ENCODE measurements at places on chromosomes 16 and 17.

DNA sequence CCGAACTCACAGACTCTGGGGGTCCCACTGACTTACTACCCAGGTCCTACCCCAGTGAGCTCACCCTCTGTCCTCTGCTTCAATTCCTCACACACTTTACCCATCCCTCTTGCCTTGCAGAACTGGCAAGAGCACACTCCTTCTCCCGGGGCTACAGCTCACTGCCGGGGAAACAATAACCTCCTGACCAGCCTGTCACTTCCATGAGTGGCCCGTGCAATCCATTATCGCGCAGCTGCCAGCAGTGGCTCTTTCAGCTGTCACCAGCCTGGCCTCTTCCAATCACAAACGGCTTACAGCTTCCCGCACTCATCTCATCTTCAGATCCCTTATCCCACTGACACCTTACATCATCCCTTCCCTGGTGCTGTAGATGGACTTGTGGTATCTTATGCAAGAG is 79.5 kb downstream of the CPPED1 start:
- DNase-seq: no peak

GRCh38 chr17:14762736-14763479 is 462.0 kb downstream of the HS3ST3B1 start:
- no peak for DNase-seq

- no peak for DNase-seq
These were observed 19.4 kb downstream of the PRDM7 start for GRCh38 chr16:90057738-90058173.

- no peak for DNase-seq
These were observed 45.9 kb downstream of the HS3ST3B1 start for GRCh38 chr17:14346801-14347200.

GRCh38 chr16:11557801-11558200 is 28.9 kb downstream of the LITAF start:
- DNase-seq: no peak

DNA sequence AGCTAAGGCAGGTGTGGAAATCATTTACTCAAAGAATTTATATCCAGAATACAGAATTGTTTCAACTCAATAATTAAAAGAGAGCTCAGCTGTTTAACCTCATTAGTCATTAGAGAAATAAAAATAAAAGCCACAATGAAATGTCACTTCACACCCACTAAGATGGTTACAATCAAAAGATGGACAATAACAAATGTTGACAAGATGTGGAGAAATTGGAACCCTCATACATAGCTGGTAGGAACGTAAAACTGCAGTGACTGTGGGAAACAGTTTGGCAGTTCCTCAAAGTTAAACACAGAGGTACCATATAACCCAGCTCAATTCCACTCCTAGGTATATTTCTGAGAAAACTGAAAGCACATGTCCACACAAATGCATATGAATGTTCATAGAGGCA is 49.8 kb downstream of the NDEL1 start:
- DNase-seq: no peak

- no peak for DNase-seq
These were observed 123.9 kb downstream of the RPTOR start for GRCh38 chr17:80668375-80669148.

DNA sequence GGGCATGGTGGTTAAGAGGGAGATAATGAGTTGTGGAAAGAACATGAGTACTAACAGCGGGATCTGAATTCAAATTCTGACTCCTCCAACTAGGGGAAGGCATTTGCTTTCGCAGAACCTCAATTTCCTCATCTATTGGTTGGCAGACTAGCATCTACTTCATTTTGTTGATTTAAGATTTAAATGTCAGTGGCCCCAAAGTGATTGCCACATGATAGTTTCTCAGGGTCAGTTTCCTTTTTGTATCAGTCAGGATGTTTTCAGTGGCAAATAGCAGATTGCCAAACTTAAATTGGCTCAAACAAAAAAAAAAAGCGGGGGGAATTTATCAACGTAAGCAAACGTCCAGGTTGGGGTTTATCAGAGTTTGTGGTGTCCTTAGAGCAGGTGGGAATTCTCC is 25.1 kb upstream of the NOS2 start:
- DNase-seq: no peak

DNA sequence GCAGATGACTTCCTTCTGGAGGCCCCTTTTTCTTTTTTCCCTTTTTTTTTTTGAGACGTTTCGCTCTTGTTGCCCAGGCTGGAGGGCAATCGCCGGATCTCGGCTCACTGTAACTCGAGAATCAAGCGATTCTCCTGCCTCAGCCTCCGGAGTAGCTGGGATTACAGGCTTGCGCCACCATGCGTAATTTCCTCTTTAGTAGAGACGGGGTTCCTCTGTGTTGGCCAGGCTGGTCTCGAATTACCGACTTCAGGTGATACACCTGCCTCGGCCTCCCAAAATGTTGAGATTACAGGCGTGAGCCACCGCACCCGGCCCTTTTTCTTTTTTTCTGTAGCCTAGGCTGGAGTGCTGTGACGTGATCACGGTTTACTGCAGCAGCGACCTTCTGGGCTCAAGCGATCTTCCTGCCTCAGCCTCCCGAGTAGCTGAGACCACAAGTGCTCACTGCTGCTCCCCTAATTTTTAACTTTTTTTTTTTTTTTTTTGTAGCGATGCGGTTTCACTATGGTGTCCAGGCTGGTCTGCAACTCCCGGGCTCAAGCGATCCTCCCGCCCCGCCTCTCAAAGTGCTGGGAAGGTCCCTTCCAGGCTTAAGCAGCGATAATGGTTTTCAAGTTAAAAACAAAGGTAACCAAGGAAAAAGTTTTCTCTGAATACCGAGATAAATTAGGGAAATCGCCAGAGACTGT is 956 bp upstream of the IST1 start:
- DNase-seq: peak; percentile 38

DNA sequence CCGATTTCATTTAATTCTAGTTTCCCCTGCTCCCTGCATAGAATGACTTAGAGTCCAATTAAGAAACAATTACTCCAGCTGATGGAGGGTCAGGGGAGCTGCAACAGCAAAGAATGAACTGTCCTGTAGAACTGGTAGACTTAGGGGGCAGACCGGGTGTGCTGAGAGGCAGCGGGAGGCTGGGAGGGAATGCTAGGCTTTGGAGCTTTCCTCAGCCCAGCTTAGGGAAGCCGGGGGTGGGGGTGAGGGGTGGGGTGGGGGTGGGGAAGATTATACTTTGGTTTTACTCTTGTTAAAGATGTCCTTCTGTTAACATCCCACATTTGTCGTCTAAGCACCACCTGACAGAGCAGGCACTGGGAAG is 458.6 kb upstream of the ASIC2 start:
- DNase-seq: no peak

DNA sequence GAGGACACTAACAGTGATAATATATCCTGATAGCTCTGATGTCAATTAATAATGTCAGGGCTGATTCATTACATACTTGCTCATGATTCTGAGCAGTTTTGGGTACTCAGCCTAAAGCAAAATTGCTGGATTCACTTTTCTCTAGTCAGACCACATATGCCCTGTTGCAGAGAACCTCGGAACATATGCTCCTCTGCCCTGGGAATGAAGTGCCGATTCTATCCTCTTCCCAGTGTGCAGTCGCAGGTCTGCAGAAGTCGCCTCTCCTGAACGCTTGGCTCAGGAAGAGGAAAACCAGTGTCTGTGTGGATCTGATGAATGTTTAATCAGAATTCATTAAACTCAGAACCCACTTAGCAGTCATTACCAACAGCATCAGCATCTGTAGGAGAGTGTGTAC is 34.5 kb downstream of the ABCC12 start:
- no peak for DNase-seq

DNA sequence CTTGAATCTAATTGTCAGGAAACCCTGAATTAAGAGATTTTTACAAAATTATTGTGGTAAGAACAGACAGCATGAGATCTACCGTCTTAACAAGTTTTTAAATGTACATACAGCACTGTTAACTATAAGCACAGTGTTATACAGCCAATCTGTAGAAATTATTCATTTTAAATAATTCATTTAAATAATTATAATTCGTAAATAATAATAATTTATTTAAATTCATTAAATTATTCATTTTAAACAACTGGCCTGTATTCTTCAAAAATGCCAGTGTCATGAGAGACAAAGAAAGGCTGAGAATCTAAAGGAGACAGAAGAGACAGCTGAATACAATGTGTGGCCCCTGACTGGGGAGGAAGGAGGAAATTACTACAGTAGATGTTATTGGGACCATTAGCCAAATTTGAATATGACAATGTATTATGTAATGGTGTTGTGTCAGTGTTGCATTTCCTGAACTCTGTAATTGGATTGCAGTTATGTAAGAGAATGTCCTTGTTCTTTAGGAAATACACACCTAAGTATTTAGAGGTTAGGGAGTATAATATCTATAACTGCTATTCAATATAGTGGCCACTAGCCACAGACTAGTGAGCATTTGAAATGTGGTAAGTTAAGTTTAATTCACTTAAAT is 2.3 kb downstream of the RSAD1 start:
- no peak for DNase-seq

DNA sequence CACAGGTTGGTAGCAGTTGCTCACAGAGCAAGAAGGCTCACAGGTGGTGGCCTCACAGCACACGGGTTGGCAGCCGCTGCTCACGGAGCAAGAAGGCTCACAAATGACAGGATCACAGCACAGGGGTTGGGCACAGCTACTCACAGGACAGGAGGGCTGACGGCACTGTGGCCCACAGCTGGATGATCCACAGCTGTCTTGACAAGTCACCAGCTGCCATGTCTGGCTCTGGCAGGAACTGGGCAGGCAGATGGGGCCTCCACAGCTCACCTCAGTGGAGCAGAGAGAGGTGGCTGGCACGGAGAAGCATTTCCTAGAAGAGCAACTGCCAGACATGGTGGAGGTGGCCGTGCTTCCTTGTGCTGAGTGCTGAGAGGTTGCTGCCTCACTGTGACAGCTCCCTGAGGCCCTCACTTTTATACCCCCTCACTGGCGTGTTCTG is at the start of gene KRTAP16-1:
Gene KRTAP16-1 (minus strand): TSS at position 392 of the 442 bp plus-strand sequence. CDS start 56 bp downstream, at position 336.
- DNase-seq: peak; percentile 64

GRCh38 chr16:86066811-86067210 is 167.8 kb downstream of the IRF8 start:
- no peak for DNase-seq

DNA sequence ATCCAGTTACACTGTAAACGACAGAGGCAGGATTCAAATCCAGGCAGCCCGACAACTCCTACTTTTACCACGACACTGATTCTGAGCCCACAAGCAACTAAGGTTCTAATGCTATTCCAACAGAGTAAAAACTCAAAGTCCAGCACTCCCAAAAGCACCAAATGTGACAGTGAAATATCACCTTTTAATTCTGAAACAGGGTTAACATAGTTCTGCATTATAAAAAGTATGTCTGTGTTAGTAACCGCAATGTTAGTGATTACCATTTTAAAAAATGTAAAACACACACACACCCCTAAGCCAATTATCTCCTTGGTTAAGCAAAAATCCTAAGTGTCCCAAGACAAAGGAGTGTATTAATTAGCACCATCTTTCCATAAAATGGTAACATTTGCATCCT is 19.7 kb downstream of the HELZ start:
- no peak for DNase-seq

- DNase-seq: no peak
These were observed 6.3 kb downstream of the TERF2IP start for GRCh38 chr16:75653922-75654321.

- DNase-seq: no peak
These were observed 46.3 kb downstream of the METRNL start for GRCh38 chr17:83125515-83126274.

- no peak for DNase-seq
These were observed 10.6 kb downstream of the ZFHX3 start for GRCh38 chr16:73037331-73037745.

GRCh38 chr17:73787076-73788059 is 143.1 kb upstream of the SDK2 start:
- DNase-seq: no peak

GRCh38 chr17:8436844-8437171 is 1.1 kb downstream of the NDEL1 start:
- DNase-seq: no peak

DNA sequence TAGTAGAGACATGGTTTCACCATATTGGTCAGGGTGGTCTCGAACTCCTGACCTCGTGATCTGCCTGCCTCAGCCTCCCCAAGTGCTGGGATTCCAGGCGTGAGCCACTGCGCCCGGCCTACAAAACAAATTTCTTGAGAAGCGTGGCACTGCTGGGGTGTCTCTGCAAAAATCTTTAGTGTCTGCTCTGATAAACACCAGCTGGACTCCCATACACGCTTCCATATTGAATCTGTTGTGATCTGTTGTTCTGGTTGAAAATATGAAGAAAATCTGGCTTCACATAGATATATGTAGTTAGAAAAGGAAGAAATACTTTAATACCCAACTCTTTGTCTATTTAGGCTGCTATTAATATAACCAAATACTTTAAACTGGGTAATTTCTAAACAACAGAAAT is 33.3 kb downstream of the VPS53 start:
- no peak for DNase-seq

GRCh38 chr16:12609937-12610699 is 193.6 kb downstream of the CPPED1 start:
- DNase-seq: no peak

DNA sequence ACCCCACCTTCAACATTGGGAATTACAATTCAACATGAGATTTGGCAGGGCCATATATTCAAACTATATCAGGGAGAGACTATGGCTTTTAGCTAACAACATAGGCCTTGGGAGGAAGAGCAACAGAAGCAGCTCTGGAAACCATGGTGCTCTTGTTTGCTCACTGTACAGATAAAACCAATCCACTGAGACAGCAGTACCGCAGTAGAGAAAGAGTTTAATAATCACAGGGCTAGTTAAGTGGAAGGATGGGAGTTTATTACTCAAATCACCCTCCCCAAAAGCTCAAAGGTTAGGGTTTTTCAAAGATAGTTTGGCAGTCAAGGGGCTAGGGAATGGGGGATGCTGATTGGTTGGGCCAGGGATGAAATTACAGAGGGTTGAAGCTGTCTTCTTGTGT is 52.7 kb upstream of the CRHR1 start:
- DNase-seq: no peak

DNA sequence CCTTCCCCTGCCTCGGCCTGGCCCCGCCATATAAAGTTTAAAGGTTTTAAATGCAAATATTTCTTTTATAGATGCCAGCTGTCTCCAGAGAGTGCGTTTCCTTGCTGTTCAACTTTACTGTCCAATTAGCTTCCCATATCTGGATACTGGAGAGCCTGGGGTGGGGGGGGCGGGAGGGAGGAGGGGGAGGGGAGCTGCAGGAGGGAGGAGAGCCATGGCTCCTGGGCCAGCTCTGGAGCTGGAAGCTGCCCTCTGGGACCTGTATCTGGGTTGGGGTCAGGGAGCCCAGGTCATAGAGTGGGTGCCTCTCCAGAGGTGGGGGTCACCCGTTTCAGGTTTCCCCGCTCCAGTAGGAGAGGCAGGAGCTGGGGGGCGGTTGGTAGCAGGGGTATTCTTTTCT is 6.2 kb upstream of the GSE1 start:
- DNase-seq: no peak

Measured in NCI-H2029 (cell line).